ENCODE measurements at places on chromosomes 5 and 9.
A peak's percentile ranks its signal among the peaks of the same experiment; 100 is the strongest.

- no peak for DNase-seq
These were observed 34.3 kb downstream of the ITK start for GRCh38 chr5:157214861-157215513.

GRCh38 chr5:148379340-148379739, 4.4 kb upstream of the FBXO38 start:
- DNase-seq = no peak

DNA sequence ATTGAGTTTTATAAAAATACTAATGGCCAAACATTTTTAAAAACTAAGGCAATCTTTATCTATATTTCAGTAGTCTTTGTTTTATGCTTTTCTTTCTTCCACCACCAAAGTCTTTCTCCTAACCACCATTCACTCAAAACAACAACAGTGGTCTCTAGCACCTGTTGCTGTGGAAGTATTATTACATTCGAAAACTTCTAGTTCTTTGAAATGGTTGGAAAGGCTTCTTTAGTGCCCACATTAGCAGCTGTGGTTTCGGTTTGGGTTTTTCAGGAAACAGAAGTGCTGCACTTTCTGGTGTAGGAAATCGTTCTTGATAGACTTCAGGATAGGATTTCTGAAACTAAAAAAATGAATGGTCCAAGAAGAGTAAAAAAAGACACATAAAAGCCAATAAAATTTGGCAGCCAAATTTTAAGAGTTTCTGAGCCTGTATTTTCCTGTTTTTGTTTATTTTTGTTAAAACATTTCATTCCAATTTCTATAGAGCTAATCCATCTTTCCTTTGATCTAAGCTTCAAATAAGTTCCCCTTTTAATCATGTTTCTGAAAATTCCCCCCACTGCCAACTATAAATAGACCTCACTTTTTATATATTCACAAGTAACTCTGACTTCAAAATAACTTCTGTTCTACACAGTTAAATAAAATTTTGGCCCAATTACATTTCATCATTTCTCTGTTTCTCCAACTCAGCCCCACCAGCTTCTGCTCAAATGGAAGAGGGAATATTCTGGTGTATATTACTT, 102.2 kb downstream of the DEPDC1B start:
- no peak for DNase-seq

DNA sequence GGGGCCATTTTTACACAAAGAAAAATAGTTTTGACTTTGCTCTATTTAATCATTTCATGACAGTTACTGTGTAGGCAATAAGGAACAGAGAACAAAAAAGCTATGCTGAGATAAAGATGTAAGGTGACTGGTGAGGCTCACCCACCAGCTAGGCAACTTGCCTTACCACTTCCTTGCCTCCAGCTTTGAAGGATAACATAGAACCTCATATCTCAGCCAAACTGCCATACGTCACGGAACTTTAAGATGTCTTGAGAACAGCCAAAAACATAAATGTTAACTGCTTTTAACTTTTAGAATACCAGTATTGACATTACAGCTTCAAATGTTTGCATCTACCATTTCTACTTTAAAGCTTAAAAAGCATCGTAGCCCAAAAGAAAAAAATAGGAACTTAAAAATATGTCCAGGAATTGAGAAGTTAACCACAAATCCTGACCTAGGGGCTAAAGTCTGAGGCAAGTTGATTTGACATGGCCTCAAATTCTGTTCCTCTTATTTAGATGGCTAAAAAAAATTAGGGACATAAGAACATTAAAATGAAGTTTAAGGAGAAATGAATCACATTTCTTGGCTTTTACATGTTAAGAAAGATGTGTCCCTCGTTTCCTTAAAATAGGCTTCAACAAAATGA, 7.7 kb upstream of the GCNT4 start:
- no peak for DNase-seq

DNA sequence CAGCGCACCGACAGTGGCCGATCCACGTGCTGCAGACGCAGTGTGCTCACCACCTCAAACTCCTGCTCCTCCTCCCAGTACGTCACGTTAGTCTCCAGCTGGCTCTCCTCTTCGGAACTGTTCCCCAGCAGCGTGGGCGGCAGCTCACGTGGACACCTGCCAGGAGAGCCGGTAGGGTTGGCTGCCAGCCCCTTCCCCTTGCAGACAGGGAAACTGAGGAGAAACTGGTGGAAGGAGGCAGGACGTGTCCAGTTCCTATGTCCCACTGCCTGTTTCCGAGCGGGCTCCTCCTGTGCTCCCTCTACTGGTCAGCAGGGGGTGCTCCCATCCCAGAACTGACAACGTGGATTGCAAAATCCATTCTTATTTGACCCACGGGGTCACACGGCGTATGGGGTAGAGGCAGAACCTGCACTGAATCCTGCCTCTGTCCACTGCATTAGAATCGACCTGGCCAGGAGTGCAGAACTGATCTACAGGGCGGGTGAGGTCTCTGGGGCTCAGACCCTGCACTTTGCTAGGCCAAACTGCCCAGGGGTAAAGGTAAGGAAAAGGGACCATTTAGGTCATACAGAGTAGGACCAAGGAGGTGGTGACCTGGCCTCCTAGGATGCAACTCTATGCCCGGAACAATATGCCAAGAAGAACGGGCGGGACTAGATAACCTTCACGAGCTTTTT, 25.7 kb downstream of the PDGFRB start:
- peak; percentile 74 for DNase-seq

- DNase-seq = no peak
These were observed 623.5 kb downstream of the PRR16 start for GRCh38 chr5:121087560-121087959.

DNA sequence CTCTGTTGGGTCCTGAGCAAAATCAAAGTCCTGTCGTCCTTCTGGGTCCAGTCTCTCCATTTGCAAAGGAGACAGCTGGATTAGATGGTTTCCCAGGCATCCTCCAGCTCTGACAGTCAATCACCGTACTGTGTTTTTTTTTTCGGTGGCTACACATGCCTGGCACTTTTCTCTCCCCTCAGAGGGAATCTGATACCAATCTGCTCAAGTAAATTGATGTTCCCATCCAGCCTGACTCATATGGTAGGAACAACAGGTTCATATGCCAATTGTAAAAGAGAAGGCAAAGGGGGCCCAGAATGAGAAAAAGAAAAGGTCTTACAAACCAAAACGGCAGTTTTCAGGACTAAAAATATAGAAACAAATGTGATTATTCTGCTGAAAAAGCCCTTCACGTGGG, 1.2 kb downstream of the FBXO10 start:
- peak; percentile 11 for DNase-seq

DNA sequence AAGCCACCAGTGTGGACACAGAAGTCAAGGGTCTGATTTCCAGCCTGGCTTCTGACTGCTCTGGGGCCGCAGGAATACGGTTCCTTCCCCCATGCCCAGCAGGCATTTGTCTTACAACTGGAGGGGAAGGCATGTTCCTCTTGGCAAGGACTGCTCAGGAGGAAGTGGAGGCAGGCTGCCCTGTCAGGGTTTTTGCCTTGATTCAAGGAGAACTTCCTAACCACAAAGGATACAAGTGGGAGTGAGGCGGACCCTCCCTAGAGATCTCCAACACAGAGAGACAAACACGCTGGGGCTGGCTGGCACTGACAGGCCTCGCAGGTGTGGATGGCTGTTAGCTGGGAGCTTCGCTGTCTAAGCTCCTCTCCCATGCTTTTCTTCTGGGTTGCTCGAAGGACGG, 19.1 kb downstream of the TGFBI start:
- no peak for DNase-seq

GRCh38 chr9:4207881-4208615, 91.8 kb downstream of the GLIS3 start:
- DNase-seq = no peak

DNA sequence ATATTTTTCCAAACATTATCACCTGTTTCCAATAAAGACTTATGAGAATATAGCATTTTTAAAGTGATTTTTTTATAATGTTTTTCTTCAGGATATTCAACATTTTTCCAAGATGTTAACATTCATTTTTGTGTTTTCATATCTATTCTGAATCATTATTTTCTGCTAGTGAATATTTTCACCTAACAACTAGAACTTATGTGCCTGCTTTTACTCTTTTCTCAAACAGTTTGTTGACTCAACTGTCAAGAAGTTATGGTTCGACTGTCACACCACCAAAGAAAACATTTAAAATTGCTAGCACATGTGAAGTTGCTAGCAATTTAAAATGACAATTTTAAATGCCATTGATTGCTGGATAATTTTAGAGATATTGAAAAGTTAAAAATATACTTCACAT, 343.3 kb upstream of the CDH9 start:
- no peak for DNase-seq

Data from EL (cell line).